ENCODE measurements at places on chromosomes 3 and 15. TPM values are rescaled to one million over a fixed set of nuclear protein-coding genes. Genes with fewer than 3 reads are reported as not detected.
A peak's percentile ranks its signal among the peaks of the same experiment; 100 is the strongest.

Gene PIAS1
- 9.0 TPM for polyA plus RNA-seq

DNA sequence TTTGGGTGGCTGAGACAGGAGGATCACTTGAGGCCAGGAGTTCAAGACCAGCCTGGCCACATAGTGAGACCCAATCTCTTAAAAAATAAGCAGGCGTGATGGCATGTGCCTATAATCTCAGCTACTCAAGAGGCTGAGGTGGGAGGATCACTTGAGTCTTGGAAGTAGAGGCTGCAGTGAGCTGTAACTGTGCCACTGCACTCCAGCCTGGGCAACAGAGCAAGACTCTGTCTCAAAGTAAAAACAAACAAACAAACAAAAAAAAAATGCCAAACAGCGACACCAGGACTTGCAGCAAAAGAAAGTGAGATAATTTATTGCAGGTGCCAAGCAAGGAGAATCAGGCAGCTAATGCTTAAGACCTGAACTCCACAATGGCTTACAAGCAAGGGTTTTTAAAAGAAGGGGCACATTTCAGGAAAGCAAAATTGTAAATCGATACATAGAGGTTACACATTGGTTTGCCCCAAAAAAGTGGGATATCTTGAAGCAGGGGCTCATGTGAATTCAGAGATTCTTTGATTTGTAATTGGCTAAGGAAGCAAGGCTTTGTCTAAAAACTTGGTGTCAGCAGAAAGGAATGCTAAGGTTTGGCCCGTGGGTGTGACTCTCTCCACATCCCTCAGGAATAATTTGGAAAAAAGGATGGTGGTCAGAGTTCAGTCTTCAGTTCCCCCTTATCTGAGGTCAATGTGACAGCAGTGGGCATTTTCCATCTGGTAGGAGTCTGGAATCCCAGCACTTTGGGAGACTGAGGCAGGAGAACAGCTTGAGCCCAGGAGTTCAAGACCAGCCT lies 5.2 kb upstream of the MPI start:
- DNase-seq, result no peak

Gene PGBD4
- polyA plus RNA-seq, result 0.27 TPM

DNA sequence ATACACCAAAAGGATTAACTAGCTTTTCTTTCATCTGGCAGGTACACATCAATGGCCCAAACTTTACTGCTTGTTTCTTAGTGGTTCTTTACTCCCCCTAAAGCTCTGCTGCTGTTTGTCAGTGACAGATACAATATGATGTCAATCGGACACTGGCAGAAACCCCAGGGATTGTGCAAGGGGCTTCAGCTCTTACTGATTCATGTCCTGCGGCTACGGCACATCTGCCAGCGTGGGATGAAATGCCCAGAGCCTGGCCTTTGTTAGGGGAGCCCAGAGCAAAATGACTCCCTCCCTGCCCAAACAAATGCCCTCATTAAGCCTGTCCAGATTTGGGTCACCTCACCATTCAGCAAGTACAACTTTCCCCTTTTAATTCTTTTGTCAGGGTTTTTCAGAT lies 28.3 kb downstream of the SRP14 start:
- DNase-seq, result no peak

Gene NPAP1
- 0.97 TPM for polyA plus RNA-seq

- DNase-seq, result no peak
These were observed 24.1 kb downstream of the RASGRP1 start for GRCh38 chr15:38540510-38540909.

DNA sequence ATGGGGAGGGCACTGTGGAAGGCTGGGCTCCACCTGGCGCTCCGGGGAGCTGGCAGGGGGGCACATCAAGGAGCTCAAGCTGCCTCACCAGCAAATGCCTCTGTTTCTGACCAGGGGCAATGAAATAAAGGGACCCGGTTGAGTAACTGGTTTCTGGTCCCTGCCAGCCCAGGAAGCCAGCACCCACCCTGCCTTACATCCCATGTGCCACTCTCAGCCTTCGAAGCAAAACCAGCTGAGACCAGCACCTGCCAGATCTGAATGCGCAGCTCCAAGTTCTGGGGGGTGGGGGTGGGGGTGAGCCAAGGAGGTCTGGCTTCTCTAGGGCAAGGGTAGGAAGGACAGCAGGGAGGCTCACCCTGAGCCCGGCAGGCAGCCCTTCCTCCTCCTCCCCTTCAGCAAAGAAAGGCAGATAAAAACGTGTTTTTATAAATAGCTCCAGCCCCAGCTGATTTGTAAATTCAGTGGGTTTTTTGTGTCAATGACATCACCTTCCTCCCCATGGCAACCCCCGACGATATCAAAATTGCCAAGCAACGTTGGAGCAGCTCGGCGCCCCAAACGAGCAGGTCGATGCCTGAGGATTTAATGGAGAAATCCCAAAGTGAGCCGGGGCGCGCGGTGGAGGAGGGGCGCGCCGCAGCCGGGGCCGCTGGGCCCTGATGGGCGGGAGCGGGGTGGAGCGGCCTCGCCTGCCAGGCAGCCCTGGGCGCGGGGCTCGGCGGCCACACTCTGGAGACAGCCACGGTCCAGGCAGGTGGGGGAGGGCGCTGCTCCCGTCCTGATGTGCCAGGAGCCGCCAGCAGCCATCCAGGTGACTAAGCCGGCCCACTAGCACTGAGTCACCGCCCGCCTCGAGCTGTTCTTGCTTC lies at the start of gene PAK6:
PAK6 (plus strand) TSS at position 532 of the 872 bp plus-strand sequence. CDS start 25,723 bp downstream, outside the sequence.
- DNase-seq, result peak; percentile 62
